HTR-8/SVneo (cell line): ENCODE measurements at places on chromosomes 3 and 15.

DNA sequence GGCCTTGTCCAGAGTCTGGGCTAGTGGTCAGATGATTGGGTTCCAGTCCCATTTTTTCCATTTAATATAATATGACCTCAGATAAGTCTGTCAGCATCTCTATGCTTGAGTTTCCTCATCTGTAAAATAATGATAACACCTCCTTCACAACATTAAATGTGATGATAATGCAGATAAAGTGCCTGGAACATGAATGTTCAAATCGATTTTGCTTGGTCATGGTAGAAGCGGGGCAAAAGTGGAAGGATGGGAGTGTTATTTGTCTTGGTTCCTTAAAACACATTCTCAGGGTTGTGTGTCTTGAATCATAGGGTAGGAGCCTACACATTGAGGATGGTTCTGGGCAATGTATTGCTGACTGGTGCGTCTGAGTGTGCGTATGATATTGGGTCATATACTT lies 16.9 kb downstream of the ARIH2 start:
- DNase-seq: no peak

DNA sequence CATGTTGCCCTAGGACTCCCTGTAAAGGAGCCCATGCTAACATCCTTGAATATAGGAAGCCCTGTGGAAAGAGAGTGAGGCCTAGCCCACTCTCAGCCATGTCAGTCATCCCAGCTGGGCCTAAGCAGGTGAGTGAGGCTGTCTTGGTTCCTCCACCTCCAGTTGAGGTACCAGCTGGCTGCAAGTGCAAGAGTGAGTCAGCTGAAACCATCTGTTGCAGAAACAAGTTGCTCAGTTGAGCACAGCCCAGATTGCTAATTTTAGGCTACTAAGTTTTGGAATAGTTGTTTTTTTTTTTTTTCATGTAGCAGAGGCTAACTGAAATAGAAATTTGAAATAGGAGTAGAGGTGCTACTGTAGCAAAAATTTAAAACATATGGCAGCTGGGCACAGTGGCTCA lies 43.7 kb upstream of the ADPGK start:
- no peak for DNase-seq

DNA sequence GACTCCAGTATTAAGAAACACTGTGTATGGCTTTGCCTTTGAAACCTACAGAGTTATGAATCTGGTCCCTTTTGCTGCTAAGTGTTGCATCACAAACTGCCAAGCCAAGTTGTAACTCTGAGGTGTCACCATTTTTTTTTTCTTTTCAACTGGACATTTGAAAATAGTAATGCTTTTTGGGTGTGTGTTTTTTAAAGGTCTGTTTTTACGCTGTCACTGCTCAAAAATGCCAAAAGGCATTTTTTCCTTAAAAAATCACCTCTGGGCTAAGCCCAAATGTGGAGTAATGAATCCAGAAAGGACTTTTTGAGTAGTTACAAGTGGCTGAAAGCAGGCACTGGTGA lies 9.5 kb downstream of the SMAD3 start:
- no peak for DNase-seq

DNA sequence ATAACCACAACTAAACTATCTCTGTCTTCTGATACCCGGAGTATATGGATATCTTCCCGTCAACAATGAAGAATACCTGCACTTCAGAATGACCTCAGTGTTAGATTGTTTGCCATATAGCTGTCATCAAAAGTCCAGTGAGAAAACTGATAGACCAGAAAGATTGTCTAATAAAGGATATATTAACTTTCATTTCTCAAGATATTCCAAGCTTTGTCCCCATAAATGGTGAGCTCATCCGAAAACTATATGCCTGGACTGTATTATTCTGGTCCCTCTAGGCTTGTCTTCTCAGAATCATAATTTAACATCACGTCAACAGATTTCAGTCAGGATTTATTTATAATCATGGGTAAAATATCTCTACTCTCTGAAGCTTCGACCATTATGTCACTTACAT lies 100.5 kb downstream of the ATP8B4 start:
- DNase-seq: no peak

GRCh38 chr15:98609144-98609852 lies 39.0 kb upstream of the IGF1R start:
- DNase-seq: peak; percentile 74
